D721Med (cell line): ENCODE measurements at places on chromosomes 7 and 10.

- no peak for DNase-seq
These were observed 494.5 kb downstream of the DNAJB6 start for GRCh38 chr7:157831143-157831905.

GRCh38 chr7:141714571-141714970, 6.4 kb downstream of the WEE2 start:
- DNase-seq: no peak

GRCh38 chr7:143367972-143368371, 5.5 kb upstream of the FAM131B start:
- DNase-seq: no peak

DNA sequence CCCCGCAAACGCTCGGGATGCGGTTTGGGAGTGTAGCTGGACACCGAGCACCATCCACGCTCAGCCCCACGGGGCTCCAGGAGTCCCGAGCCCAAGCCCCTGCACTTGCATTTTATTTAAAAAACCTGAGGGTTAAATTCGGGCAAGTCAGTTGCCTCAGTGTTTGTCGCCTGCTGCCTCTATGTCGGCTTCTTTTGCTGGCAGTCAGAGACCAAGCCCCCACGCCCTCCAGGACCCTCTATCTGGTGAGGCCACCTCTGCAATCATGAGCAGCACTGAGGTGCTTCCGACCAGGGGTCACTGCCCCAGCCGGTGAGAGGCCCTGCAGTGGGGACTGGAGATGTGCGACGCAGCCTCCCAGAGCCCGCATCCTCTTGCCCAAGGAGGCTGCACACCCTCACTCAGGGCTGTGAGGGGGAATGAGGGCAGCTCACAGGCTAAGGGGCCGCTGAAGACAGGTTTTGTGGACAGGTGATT, 13.3 kb upstream of the ZNF273 start:
- DNase-seq: no peak

DNA sequence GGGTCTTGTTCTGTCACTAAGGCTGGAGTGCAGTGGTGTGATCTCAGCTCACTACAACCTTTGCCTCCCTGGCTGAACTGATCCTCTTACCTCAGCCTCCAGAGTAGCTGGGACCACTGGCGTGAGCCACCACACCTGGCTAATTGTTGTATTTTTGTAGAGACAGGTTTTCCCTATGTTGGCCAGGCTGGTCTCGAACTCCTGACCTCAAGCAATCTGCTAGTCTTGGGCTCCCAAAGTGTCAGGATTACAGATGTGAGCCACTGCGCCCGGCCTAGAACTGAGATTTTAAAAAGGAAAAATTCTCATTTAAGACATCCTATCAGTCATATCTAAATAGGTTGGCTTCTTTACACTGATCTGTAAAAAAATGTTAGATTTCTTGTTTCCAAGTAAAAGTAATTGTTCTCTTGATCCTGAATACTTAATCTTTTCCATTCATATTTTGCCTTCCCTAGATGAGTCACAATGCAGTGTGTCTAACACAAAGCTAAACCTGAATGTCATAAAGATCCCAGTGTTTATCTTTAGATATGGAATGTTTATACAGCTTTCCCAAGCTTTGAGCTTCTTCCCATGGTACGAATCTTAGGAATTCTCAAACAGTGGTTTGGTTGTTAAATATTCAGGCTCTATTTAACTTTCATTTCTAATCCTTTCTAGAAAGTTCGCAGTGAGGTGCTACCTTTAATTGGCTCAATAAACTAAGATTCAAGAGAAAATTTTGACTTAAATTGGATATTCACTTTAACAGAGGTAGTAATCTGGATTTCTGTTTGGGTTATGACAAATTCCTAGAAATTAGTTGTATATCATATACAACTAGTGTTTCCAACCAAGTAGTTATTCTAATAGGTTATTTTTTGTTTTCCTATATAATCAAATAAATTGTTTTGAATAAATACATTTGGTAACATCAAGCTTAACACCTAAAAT, 12.1 kb upstream of the LAMB1 start:
- no peak for DNase-seq

GRCh38 chr10:62912086-62912485, 95.9 kb upstream of the EGR2 start:
- DNase-seq: no peak

DNA sequence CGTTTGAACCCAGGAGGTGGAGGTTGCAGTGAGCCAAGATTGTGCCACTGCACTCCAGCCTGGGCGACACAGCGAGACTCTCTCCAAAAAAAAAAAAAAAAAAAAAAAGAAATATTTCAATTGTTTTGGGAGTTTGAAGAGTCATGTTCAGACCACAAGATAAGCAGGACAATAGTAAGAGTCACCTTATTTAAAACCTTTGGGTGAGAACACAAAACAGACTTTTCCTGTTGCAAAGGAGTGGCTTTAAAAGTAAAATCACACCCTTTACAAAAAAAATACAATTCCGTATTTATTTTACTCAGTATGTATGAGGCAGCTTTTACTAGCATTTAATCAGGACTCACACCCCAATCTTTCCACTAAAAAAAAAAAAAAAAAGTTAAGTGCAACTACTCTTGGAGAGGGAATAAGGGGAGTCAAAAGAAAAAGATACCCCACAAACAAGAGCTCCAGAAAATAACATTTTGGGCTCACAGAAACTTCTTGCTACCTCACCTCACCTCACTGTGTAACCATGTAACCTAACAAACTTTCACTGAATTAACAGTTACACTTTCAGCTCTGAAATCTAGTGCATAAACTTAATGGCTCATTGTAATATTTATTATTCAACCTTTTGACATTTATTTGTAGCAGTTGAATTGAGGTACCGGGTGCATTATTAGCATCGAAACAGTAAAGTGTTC, 11.2 kb downstream of the SKIDA1 start:
- no peak for DNase-seq

GRCh38 chr10:15815242-15815885, 44.9 kb downstream of the MINDY3 start:
- no peak for DNase-seq

- DNase-seq: no peak
These were observed at the start of gene SFRP5 for GRCh38 chr10:97771913-97772823. SFRP5 (minus strand) TSS chr10:97771999; CDS start chr10:97771833, 166 bp downstream.

GRCh38 chr10:1293636-1294435, 237.7 kb downstream of the WDR37 start:
- no peak for DNase-seq

- no peak for DNase-seq
These were observed 4.2 kb downstream of the PURB start for GRCh38 chr7:44881066-44881600.

DNA sequence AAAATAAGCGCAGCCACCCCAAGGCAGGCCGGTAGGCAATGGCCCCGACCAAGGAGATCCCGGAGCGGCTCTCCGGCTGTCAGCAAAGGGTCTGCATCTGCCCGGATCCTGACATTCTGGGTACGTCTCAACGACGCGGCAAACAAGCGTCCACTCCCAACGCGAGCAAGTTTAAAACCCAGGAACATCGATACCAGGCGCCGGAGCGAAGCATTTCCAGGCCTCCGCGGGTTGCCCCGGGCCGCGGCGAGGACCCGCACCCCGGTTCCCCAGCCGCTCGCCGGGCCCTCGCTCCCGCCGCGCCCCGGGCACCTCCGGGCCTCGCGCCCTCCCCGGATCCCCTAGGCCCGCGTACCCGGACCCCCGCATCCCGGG, 453 bp downstream of the URGCP start:
- peak; percentile 27 for DNase-seq

- DNase-seq: no peak
These were observed 80.7 kb downstream of the FZD1 start for GRCh38 chr7:91344911-91345310.

GRCh38 chr7:70178211-70178610, 579.9 kb downstream of the AUTS2 start:
- DNase-seq: no peak

DNA sequence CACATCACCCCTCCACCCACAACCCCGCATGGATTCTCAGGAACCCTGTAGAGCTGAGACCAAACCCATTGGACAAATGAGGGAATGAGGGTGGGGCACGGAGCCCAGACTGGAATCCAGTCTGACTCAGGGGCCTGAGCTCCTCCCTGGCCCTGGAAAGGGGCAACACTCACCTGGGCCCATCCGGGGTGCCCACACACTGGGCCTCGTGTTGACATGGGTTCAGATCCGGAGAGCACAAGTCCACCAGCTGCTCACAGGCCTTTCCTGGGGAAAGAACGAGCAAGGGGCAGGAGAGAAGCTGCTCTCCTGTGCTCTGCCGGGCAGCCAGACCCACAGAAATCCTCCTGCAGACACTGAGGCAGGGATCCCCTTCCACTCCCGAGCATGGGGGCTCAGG, 172.2 kb downstream of the SLIT1 start:
- no peak for DNase-seq

- DNase-seq: no peak
These were observed 40.3 kb downstream of the NEURL1 start for GRCh38 chr10:103533827-103534226.

DNA sequence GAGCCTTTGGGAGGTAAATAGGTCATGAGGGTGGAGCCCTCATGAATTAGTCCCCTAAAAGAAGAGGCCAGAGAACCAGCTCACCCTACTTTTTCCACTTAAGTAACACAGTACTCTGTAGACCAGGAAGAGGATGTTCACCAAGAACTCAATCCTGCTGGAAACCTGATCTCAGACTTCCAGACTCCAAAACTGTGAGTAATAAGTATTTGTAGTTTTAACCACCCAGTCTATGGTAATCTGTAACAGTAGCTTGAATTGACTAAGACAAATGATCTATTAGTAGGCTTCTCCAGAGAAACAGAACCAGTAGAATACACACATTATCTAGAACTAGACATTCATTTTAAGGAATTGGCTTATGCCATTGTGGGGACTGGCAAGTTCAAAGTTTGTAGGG, 51.5 kb downstream of the ANKMY2 start:
- DNase-seq: no peak

DNA sequence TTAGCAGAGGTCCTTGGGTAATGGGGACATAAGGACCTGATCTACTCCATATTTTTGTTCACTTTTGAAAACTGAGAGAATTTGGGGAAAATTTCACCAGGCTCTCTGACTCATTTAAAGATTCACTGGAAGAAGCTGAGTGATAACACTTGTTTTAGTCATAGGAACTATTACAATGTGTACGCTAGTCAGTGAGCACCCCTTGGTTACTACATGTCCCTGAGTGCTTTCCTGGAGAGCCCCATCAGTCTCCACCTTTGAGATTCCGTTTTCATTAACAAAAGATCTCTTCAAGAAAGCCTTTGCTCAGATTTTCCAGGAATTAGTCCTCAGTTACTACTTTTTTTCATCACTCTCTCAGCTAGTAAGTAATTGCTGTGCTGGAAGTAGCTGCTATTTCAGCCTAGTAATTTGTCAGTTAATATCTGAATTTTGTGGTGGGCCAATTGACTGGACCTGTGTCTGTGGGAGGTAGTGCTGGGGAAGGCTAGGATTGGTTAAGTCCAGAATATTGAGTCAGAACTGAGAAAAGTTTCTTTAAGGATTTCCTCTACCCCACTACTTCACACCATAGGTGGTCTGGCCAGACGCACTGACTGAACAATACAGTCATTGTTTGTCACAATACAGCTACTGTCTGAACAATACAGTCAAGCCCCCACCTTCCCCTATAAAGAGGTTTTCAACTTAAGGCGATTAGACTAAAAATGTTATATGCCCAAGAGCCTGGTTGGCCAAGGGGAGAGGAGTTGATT, 235.0 kb downstream of the CCDC7 start:
- DNase-seq: no peak

GRCh38 chr7:55478700-55479099, 93.6 kb downstream of the VOPP1 start:
- DNase-seq: no peak

GRCh38 chr10:18868919-18869318, 179.7 kb upstream of the MALRD1 start:
- no peak for DNase-seq

DNA sequence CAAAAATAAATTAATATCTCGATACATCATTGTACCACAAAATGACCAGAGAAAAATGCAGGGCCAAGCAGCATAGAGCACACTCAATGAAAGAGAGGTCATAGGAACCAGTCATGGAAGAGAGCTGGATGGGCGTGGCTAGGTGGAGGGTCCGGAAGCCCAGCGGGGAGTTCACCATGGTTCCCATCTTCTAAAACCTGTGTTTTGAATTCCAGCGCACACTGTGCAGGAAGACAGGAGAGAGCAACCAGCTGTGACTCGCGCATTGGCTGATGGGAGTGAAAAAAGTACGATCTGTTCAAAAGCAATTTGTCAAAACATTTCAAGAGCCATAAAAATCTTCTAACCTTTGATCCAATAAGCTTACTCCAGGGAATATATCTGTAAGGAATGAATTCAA, 125.2 kb upstream of the NANOS1 start:
- no peak for DNase-seq

GRCh38 chr7:113636727-113637421, 281.9 kb downstream of the PPP1R3A start:
- DNase-seq: no peak

GRCh38 chr7:70707823-70708243, 424.1 kb upstream of the GALNT17 start:
- DNase-seq: no peak

DNA sequence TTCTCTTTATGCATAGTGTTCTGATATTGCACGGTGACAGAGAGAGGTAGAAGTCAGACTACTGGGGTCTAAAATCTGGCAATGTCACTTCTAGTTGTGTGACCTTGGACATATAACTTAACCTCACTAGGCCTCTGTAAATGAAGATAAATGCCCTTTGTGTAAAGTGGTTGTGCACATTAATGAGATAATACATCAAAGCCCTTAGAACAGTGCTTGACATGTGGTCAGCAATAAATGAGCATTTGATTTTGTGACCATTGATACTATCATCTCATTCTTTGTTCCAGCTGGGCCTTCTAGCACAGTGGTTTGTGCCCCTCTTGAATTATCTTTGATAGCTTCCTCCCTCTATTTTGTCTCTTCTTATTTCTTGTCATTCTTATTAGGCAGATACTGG, 74.1 kb upstream of the C10orf90 start:
- DNase-seq: no peak

GRCh38 chr7:51233374-51233773, 83.2 kb downstream of the COBL start:
- DNase-seq: no peak

- no peak for DNase-seq
These were observed 341.4 kb upstream of the PODXL start for GRCh38 chr7:131897790-131898165.

DNA sequence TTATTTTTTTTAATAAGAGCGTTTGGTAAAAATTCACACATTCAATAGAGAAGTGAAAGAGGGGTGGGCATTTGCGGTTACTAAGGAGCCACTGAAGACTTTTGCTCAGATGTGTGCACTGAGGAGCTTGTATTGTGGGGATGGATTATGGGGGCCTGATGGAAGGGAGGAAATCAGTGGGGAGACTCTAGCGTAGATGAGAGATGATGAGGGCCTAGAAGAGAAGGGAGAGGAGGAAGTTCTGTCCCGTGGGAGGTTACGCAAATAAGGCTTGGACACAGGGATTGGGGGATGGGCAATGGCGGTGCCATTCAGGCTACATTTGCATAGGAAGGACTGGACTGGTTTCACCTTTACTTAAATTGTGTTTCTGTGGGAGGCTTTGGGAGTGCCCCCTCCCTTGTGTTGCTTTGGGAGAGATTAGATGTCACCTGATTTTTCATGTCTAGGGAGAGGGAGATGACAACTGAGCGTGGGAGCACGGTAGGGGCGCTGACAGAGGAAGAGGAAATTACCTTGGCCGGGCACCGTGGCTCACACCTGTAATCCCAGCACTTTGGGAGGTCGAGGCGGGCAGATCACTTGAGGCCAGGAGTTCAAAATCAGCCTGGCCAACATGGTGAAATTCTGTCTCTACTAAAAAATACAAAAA, 2.2 kb upstream of the HIP1 start:
- DNase-seq: no peak

GRCh38 chr10:132659206-132660091, 121.9 kb downstream of the INPP5A start:
- no peak for DNase-seq
